ENCODE measurements at places on chromosomes 12 and 14.

DNA sequence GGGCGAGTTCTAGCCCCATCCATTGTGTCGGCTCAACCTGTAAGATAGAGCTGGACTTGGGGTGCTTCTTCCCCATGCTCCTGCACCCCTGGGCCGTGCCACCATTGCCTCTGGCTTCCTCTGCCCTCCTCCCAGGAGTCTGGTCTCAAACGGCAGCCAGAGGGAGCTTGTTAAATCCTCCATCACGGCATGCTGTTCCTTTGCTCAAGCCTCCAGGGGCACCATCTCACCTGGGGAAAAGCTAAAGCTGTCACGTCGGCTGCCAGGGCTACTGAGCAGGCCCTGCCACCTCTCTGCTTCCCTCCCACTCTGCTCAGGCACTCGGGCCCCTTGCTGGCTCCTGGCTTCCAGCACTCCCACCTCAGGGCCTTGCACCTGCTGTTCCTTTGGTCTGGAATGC lies 140.4 kb downstream of the RBM19 start:
- DNase-seq = no peak

- no peak for DNase-seq
Observed at GRCh38 chr14:35949920-35950513, 123.9 kb downstream of the BRMS1L start.

DNA sequence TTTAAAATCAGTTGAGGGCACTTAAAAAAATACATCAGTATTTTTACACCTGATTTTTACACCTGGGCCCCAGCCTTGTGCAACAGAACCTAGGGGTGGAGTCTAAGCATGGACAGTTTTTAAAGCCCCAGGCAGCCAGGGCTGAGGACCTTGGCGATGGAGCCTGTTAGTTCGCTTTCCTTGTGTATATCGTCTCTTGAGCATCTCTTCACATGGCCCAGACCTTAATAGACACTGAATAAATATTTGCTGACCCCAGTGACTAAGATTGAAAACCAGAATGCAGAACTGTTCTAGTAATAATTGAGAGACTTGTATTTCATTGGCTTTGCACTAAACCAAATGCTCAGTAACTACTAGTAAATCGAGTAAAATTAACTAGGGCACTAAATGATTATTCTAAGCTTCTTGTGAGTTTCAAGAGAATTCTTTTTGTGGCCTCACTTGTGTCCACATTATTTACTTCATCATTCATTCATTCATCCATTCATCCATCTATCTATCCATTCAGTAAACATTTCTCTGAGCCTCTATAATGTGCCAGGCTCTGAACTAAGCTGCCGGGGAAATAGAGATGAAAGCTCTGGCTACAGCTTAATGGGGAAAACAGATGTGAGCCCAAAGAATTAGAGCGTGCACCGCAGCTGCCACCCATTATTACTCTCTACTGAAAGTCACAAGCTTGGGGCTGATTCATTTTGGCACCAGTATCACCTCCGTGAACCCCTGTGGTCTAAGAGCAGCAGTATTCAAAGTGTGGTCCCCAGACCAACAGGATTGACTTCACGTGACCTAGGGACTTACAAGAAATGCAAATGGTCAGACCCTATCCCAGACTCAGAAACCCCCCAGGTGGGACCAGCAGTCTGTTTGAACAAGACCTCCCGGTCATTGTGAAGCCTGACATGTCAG lies 30.7 kb upstream of the BCL7A start:
- no peak for DNase-seq

- no peak for DNase-seq
Observed at GRCh38 chr12:9727813-9728212, 5.1 kb downstream of the CLECL1 start.

- peak; percentile 32 for DNase-seq
Observed at GRCh38 chr14:81400852-81401251, 728 bp upstream of the STON2 start.

DNA sequence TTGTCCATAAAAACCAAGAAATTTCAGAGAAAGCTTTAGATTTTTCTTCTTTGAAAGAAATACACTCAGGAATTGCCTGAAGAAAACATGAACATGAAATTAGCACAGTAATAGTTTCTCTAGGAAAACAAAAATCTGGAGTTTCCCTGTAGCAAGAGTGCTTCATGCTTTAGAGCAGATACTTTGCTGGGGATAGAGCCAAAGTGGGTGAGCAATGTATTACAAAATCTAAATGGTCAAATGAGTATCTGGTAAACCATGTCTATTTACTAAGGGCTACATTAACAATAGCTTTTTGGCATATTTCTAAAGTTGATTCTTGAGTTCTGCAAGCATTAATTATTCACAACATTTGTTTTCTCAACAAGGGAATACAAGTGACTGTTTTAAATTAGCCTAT lies 26.2 kb downstream of the AVPR1A start:
- DNase-seq = no peak

GRCh38 chr14:47539031-47539461 lies 136.4 kb downstream of the MDGA2 start:
- DNase-seq = no peak

- DNase-seq = no peak
Observed at GRCh38 chr14:60512973-60513571, 4.1 kb downstream of the SIX6 start.

DNA sequence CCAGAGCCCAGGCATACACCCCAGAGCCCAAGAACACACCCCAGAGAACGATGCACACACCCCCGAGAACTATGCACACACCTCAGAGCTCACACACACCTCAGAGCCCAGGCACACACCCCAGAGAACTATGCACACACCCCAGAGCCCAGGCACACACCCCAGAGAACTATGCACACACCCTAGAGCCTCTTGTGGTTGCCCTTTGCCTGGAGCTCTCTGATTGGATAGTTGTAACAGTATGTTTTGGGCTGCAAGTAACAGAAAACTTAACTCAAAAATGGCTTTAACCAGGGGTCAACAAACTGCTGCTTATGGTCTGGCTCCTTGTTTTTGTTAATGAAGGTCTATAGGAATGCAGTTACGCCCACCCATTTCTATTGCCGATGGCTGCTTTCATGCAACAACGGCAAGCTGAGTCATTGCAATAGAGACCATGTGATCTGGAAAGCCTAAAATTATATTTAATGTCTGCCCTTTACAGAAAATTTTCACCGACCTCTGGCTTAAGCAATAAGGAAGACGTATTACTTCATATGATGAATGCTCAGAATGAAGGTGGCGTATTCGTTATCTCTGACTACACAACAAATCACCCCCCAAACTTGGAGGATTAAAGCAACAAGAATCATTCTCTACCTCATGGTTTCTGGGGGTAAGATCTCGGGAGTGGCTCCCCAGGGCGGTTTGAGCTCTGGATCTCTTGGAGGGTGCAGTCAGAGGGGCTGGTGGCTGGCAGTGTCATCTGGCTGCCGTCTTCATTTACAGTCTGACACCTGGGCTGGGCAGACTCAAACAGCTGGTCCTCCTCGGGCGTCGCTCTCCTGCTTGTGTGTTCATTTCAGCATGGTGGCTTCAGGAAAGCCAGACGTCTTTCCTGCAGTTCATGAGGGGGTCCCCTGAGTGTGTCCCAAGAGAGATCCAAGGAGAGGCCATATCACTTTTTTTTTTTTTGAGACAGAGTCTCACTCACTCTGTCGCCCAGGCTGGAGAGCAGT lies 66.3 kb upstream of the NCOR2 start:
- DNase-seq = no peak

DNA sequence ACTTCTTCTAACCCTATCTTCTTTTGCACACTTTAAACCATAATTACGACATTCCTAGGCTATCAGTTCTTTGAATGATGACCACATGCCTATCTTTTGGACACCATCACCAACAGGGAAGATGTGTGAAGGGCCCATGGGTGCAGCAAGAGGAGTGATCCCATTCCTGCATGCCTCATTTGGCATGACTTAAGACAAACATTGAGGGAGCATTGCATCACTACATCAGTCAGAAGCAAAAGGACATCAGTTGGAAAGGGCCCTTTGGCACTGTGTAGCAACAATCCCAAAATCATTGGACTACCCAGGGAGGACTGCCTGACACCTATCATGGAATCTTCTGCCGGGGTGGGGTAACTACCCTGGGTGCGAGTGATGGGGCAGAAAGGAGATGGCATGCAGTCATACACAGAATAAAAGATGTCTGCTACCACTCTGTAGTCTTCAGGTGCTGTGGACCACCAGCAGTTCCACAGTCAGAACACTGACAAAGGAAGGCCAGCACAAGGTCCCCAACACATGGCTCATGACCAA lies 10.7 kb upstream of the TMBIM6 start:
- no peak for DNase-seq

DNA sequence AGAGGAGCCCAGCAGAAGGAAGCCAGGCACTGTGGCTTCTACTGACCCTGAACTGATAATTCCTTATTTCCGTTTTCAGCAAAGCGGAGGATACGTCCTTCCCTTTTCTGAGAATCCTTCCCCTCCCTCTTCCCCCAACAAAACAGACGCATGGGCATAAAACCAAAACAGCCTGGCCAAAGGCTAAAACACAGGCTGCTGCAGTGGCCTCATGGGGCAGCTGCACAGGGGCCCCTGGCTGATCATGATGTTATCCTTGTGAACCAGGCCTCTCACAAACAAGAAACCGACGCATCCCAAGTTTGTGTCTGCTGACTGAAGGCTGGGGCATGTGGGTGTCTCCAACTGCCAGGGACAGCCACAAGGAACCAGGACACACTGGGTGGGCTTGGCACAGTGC lies 23.4 kb upstream of the STON2 start:
- DNase-seq = no peak

- DNase-seq = peak; percentile 72
Observed at GRCh38 chr14:105314287-105315200, at the start of gene PACS2. Gene PACS2 (plus strand): TSS chr14:105314748. CDS start chr14:105314919, 171 bp downstream.

- no peak for DNase-seq
Observed at GRCh38 chr12:107352347-107353081, 259.2 kb upstream of the CRY1 start.

GRCh38 chr14:21748869-21749303 lies 75.3 kb upstream of the OR4E1 start:
- DNase-seq = peak; percentile 49

DNA sequence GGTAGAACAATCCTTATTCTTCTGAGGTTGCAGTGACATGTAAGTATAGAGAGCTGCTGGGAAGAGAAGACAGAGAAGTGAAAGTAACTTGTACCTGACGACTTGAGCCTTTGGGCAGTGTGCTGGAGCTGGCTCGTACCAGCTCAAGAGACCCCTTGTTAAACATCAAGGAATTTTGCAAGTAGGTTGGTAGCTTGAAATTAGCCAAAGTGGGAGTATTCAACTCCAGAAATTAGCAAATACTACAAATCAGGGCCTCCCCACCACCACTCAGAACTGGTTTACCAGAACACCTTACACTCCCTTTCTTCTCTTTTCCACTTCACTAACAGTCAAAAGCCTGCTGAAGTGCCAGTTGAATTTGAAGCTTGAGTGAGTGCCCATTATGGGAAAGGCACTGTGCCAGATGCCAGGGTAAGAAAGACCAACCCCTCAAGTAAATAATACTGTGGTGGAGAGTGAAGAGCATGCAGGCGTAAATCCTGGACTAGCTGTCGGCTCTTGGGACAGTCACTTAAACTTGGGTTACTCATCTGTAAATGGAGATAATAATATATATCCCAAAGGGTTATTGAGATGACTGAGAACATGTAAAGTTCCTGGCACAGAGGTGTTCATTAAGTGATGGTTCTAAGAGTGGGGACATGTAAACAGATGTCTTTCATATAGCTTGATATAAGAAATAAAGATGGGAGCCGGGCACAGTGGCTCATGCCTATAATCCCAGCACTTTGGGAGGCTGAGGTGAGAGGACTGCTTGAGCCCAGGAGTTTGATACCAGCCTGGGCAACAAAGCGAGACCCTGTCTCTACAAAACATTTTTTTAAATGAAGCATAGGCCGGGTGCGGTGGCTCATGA lies 27.0 kb upstream of the EID3 start:
- no peak for DNase-seq

GRCh38 chr14:105351920-105352851 lies 37.6 kb downstream of the PACS2 start:
- peak; percentile 88 for DNase-seq

DNA sequence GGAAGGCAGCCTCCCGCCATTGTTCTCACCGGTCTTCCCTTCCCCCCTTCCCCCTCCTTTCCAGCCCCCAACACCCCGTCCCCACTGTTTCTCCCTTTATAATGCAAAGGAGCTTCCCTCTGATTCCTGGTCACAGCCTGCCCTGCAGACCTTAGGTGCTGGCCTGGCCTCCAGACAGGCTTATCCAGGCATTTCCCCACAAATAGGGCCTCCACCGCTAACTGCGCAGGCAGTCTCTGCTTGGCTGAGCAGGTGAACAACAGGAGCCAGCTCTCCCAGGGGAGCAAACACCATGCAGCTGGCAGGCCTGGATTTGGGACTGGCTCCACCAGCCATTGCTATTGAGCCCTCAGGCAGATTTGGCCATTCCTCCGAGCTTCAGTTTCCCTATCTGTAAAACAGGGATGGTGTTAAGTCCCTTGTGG lies 46.0 kb downstream of the SMIM41 start:
- DNase-seq = peak; percentile 6

GRCh38 chr12:115771065-115771464 lies 506.4 kb downstream of the MED13L start:
- no peak for DNase-seq

DNA sequence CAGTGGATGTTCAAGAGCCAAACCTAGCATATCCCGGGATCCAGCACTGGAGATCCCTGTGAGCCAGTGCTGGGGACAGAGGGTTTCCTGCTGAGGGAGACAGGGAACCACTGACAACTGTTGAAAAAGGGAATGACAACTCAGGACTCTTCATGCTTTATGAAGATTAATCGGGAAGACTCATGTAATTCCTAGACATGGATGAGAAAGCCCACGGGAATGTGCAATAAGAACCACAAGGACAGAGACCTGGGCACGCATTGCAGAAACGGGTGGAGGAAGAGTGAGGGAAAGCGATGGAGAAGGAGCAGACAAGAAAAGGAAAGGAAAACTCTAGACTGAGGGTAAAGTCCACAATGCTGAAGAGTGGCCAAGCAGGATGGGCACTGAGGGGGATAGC lies 296.0 kb downstream of the PCNX1 start:
- no peak for DNase-seq

DNA sequence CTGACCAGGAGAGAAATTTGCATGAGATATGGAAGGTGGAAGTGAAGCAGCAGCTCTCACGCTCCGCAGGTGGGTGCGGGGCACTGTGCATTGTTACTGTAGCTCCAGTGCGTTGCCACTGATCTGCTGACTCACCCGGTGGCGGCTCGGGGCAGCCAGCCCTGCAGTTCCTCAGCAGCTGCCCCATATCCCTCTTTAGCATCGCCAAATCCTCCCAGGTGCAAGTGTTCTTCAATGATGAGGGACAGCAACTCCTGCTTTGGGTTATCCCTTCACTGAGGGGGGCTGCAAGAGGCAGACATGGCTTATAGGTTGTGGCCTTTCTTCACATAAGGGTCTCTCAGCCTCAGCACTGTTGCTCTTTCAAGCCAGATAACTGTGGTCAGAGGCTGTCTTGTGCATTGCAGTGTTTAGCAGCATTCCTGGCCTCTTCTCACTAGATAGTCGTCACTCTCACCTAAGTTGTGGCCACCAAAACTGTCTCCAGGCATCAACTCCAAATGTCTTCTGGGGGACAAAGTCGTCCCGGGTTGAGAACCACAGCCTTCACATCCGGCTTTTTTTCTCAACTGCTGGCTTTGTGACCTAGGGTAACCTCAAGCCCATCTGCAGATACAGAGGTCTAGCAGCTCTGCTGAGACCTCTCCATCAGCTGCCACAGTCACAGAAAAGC lies 180.8 kb downstream of the EFCAB11 start:
- no peak for DNase-seq

All from head of caudate nucleus (tissue), 42 donors.